ENCODE measurements at places on chromosomes 4 and X. TPM values are rescaled to one million over a fixed set of nuclear protein-coding genes. Genes with fewer than 3 reads are reported as not detected.

GRCh38 chr4:140031706-140032105, 122.3 kb downstream of the MAML3 start:
- no peaks in the 10 kb centered on the region for H3K27me3 ChIP-seq
- no peaks in the 10 kb centered on the region for H3K36me3 ChIP-seq
- H3K4me1 ChIP-seq, result peaks cover 18% of the 10 kb centered on the region
- no peak overlapping the region for H3K4me3 ChIP-seq
- DNase-seq, result no peak
- H3K27ac ChIP-seq, result no peak overlapping the region

- H3K4me3 ChIP-seq, result no peak overlapping the region
- H3K27ac ChIP-seq, result no peak overlapping the region
- peaks cover 8% of the 10 kb centered on the region for H3K4me1 ChIP-seq
- no peak for DNase-seq
Observed at GRCh38 chrX:9604111-9604907, 139.5 kb downstream of the TBL1X start.

DNA sequence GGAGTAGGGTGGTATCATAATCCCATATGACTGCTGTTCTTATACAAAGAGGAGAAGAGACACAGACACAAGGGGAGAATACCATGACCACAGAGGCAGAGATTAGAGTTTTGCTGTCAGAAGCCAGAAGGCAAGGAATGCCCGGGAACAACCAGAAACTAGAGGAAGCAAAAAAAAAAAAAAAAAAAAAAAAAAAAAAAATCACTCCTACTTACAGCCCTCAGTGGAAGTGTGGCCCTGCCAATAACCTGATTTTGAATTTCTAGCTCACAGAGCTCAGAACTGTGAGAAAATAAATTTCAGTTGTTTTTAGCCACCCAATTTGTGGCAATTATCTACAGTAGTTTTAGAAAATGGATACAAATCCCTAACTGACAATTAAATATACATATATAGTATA, 30.4 kb upstream of the UBE2NL start:
- no peaks in the 10 kb centered on the region for H3K4me1 ChIP-seq
- H3K27ac ChIP-seq, result no peak overlapping the region
- H3K36me3 ChIP-seq, result no peaks in the 10 kb centered on the region
- H3K27me3 ChIP-seq, result no peaks in the 10 kb centered on the region
- H3K4me3 ChIP-seq, result no peak overlapping the region

DNA sequence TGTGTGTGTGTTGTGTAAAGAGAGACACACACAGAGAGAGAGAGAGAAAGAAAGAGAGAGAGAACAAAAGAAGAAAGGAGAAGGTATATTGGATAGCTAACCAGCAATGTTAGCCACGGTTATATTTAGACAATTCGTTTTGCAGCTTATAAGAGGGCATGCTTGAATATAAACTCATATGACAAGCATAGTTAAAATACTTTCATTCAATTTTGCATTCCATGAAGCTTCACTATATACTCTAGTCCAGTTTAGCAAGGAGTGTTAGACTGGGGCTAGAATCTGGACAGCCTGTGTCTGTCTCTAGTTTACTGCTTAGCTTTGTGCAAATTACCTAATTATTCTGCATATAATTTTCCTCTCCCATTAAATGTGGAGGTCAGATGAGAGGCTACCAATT, 525.9 kb upstream of the ZFP42 start:
- no peak overlapping the region for H3K27ac ChIP-seq
- no peaks in the 10 kb centered on the region for H3K27me3 ChIP-seq
- no peak overlapping the region for H3K4me3 ChIP-seq
- H3K4me1 ChIP-seq, result peaks cover 11% of the 10 kb centered on the region
- DNase-seq, result peak; percentile 8

- no peaks in the 10 kb centered on the region for H3K4me1 ChIP-seq
- no peaks in the 10 kb centered on the region for H3K27me3 ChIP-seq
- no peak for DNase-seq
- no peaks in the 10 kb centered on the region for H3K36me3 ChIP-seq
- H3K4me3 ChIP-seq, result no peak overlapping the region
Observed at GRCh38 chrX:261919-262352, 19.2 kb upstream of the PLCXD1 start.

DNA sequence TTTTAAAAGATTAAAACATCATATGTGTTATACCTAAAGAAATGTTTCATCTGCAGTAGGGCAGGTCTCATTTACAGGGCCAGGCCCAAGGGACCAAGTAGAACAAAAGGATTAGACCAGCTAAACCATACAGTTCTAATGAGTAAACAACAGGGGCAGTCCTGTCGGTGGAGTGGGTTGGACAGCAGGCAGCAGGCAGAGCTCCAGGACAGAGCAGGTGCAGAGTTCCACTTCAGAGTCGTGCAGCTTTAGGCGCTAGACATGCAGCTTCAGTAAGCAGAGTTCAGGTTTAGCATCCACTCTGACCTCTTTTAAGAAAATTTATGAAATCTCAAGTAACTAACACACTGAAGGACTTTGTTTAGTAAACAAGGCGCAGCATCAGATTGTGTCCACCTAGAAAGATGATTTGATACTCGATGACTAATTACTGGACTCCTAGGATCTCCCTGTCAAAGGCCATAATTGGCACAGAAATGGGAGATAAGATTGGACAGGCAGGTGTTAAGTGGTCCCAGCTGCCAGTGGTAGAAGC, 487.7 kb upstream of the INTU start:
- H3K4me3 ChIP-seq, result no peak overlapping the region
- no peaks in the 10 kb centered on the region for H3K36me3 ChIP-seq
- no peaks in the 10 kb centered on the region for H3K4me1 ChIP-seq

Gene PCDH7
- 221 TPM for total RNA-seq

Gene GAGE2A
- not detected for total RNA-seq

Gene EMCN
- 13.4 TPM for total RNA-seq

Measured in esophagus muscularis mucosa (tissue), 4 donors.